ENCODE measurements at places on chromosomes 1 and 21.
A peak's percentile ranks its signal among the peaks of the same experiment; 100 is the strongest.

DNA sequence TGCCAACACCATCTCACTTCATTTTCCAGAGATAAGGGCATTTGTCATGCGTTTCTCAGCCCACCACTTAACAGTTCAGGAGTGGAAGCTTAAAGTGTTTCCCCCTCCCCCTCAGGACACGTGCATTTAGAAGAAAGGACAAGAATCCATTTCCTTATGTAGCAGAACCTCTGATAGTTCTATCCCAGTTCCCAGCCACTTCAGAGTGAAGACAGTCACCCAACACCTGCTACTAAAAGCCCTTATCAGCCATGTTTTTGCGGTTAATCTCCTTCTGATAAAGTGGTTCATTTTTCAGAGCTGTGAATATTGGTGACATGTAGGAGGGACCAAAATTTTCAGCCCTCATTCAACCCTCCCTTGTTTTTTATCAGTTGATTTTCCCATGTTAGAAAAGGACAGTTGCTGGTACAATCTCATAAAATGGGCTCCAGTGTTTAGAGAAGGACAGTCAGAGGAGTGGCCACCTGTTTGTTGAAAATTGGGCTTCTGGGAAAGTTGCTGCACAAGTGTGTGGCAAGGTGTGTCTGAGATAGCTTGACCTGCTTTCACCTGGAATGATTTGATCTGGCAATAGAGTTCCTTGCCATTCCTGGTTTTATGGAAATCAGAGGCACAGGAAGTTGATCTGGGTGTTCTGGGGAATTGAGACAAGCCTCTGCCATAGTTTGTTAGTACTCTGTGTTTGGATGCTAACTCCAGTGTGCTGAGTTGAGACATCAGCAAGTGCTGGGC lies 114.0 kb downstream of the PPP1R12B start:
- DNase-seq, result no peak

GRCh38 chr21:45336870-45337269 lies 49.2 kb upstream of the POFUT2 start:
- DNase-seq, result no peak

- DNase-seq, result peak; percentile 4
These were observed 17.3 kb downstream of the CA6 start for GRCh38 chr1:8962812-8963530.

- DNase-seq, result peak; percentile 83
These were observed at the start of gene ADARB1 for GRCh38 chr21:45074048-45074817. TSS of gene ADARB1 (plus strand) at chr21:45074580. CDS start at chr21:45171657, 97,077 bp downstream.

DNA sequence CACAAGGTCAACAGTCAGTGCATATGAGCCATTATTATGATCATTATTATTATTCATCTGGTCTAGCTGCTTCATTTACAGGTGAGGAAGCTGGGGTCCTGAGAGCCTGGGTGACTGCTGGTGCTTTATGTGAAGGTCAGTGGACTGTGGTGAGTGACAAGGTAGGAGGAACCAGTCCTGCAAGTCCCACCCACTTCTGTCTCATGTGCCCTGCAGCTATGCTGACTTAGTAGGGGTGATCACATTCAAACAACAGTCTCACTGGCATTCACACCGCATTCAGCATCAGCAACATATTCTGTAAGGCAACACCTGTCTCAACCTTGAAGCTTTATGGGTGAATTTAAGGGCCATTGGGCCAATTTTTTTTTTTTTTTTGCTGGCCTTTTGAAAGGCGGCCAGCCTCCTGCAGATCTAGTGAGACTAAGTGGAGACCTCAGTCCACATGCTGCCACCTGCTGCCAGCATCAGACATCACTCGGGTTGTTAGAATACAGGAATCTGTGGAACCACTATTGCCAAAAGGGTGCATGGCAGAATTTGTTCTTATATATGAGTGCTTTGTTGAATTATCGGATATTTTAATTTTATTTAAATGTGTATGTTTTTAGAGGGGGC lies 59.9 kb upstream of the CACNA1E start:
- DNase-seq, result peak; percentile 72

GRCh38 chr1:161238039-161238473 lies at the start of gene NR1I3:
TSS of gene NR1I3 (minus strand) at chr1:161238203. CDS start at chr1:161236565, 1,638 bp downstream.
- DNase-seq, result no peak

GRCh38 chr21:37445228-37445627 lies 78.7 kb downstream of the DYRK1A start:
- DNase-seq, result no peak

GRCh38 chr1:66334318-66334717 lies 199.6 kb upstream of the SGIP1 start:
- DNase-seq, result no peak

DNA sequence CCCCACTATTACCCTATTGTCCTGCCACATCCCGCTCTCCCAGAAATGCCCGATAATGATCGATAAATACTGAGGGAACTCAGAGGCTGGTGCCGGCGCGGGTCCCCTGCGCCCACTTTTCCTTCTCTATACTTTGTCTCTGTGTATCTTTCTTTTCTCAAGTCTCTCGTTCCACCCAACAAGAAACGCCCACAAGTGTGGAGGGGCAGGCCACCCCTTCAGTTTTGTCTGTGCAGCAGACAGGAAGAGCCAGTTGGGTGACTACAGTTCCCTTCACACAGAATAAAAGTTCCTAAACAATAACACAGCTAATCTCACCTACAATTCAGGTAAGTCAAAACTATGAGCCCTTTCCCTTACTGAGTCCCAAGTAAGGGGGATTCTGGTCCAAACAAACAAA lies 423.7 kb downstream of the SMYD3 start:
- no peak for DNase-seq

- no peak for DNase-seq
These were observed 3.5 kb upstream of the BSND start for GRCh38 chr1:54995013-54995760.

DNA sequence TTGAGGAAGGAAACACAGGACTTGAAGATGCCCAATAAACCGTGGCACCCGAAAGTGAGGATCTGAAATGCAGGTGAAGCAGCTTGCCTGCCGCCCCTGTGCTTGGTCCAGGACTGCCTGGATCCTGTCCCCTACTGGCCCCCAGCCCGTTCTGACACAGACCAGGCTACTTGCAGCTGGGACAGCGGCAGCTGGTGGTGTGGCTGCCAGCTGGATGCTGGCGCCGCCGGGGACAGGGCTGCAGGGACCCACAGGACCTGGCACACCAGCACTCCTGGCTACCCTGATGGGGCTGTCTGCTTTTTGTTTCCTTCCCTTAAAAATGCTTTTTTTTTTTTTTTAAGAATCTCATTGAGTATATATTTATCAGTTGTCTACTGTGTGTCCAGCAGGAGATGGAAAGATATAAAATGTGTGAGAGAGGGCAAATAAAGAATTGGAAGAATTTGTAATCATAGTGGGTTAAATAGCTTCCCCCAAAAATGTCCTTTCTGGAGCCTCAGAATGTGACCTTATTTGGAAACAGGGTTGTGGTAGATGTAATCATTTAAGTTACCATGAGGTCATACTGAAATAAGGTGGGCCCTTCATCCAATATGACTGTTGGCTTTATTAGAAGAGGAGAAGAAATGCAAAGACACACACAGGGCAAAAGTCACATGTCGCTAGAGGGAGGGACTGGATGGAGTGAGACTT lies 165.6 kb downstream of the DSCAM start:
- peak; percentile 38 for DNase-seq

DNA sequence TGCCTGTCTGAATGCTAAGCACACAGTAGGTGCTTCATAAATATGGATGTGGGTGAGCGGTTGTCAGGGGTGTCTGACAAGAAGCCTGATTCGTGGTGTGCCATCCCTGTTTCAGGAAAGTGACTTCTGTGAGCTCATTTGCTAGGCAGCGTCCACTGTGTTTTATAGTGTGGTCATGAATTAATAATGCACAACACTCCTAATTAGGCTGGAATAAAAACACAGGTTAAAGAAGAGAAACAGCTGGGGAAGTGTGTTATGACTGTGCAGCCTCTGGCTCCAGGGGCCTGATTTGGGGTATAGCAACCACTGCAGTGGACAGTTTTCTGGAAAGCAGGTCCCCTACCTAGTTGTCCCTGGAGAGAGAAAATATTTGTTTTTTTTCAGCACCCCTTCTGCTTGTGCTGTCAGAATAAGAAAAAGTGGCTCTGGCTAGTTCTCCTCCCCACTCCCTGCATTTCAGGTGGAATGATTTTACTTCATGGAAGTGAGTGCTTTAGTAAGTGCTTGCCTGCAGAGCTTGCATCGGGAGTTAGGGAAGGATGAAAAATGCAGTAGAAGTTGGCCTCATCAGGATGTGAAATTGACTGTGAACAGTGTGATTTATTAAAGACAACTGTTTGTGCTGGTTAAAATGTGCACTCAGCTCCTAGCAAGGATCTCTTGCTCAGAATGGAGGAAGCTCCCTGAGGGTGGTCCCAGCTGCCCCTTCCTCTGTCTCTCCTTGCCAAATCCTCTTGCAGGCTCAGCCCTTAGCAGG lies 333.8 kb downstream of the HHAT start:
- DNase-seq, result peak; percentile 29

- DNase-seq, result no peak
These were observed 27.1 kb upstream of the DAB1 start for GRCh38 chr1:57450981-57451380.

GRCh38 chr1:74464037-74464436 lies 48.4 kb downstream of the LRRC53 start:
- no peak for DNase-seq

DNA sequence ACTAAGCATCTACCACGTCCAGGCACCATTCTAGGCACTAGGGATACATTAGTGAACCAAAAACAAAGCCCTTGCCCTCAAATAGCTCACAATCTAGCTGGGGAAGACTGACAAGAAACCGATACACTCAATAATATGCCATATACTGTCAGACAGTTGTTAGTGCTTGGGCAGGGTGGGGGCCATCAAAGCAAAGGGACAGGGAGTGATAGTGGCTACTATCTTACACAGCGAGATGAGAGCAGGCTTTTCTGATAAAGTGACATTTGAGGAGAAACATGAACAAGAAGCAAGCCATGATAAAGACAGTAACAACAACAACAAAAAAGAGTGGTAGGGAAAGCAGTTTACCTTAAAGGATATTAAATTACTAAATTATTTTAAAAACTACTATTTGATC lies 41.1 kb downstream of the ERO1B start:
- DNase-seq, result no peak

- DNase-seq, result no peak
These were observed 180.7 kb downstream of the ZC3H11B start for GRCh38 chr1:219432191-219432606.

DNA sequence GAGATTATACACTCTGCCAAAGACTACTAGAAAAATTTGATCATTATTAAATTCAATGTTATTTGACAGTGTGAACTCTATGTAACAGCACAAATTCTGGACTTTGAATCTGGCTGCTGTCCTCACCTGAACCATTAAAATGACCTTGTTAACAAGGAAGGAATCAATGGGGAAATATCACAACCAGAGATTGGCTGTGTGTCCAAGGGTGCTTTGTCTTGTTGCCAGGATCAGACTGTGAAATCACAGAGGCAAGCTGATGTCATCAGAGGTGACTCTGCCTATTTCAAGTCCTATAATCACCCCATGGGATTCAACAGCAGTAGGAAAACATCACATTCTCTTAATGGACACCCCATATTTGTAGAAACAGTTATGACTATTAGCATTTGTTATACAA lies 46.8 kb downstream of the ADAMTS5 start:
- no peak for DNase-seq

DNA sequence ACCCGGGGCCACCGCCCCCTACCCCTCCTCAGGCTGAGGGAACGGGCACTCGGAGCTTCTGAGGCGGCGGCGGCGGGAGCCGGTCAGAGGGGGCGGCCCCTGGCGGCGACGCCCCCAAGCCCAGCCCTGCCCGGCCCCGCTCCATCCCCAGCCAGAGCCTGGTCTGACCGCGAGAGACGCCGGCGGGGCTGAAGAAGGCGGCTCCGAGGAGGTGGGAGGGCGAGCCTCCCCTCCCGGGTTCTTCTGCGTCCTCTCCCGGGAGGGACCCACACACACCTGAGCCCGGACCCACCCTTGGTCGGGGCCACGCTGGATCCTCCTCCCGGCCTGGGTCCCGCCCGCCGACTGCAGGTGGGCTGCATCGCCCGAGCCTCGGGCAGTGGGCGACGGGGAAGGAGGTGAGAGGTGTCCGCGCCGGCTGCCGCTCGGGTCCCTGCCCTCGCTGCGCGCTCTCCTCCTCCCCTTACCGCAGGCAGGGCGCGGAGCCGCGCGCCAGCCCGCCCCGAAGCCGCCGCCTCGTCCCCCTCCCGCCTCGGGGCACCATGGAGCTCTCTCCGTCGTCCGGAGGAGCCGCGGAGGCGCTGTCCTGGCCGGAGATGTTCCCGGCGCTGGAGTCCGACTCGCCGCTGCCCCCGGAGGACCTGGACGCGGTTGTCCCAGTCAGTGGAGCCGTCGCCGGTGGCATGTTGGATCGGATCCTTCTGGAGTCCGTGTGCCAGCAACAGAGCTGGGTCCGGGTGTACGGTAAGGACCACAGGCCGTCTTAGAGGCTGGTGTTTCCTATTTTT lies at the start of gene RASAL2:
Gene RASAL2, plus strand, starts transcription at position 154 of the 788 bp plus-strand sequence. Its CDS starts 389 bp downstream, at position 543.
- DNase-seq, result peak; percentile 64

Measured in COR-L47 (cell line).